ENCODE measurements at places on chromosomes 11 and 22. TPM values are rescaled to one million over a fixed set of nuclear protein-coding genes. Genes with fewer than 3 reads are reported as not detected.

DNA sequence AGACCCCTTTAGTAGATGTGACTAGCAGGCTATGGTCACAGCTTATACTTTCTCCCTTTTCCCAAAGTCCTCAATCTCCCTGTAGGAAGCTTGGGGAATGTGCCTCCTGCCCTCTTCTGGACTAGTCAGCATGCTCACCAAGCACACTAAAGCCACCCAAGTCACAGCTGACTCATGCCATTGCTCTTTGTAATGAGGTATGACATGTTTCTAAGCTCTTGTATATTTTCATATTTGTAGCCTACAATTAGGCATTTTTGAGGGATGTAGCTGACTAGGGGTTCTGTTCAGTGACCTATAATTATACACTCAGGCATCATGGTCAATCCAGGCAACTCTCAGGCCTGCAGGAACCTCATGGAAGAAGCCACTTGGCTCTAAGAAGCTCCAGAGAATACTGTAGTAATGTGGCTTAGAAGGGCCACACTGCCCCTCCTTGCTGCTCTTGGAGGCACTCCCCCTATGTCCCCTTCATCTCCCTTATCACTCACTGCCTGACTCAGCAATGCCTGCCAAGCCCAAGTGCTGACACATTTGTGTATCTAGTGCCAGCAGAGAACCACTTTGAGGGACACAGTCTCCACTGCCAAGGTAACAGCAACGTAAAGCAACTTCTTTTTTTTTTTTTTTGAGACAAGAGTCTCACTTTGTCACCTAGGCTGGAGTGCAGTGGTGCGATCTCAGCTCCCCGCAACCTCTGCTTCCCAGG, 86.2 kb downstream of the RPL27A start:
- no peak for DNase-seq

GRCh38 chr11:134556186-134556585, 144.1 kb upstream of the B3GAT1 start:
- no peak for DNase-seq

GRCh38 chr22:19361501-19362103, 69.9 kb downstream of the HIRA start:
- DNase-seq: peak; percentile 0

MB gene
- not detected for polyA plus RNA-seq

- no peak for DNase-seq
Measured at GRCh38 chr11:9982127-9982795, 311.8 kb downstream of the SBF2 start.
